Stimulated activated naive B cell treated with anti-CD40 and anti-IgM and Interleukin-4, amounts not matched to agents 10 μg/mL and 1 μg/mL and 100 μg/mL, for 72 hours (primary cell): ENCODE measurements at places on chromosomes 6 and 20.

DNA sequence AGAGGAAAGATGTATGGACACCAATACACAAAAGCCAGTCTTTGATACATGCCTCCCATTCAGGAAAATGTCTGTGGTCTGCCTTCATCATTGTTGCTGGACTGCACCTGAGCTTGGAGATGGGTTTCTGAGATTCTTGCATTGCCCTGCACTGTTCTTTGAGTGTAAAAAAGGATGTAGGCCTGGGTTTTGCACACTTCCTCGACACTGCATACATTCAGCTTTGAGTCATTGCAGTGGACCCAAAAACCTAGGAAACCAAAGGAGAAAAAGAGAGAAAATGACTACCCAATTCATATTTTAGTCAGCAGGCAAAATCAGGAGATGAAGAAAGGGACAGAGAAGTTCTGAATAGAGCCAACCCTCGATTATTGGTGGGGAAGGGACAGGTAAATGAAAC is 9.0 kb downstream of the TOMM6 start:
- no peak for DNase-seq

- no peak for DNase-seq
These were observed 133.2 kb downstream of the TBC1D32 start for GRCh38 chr6:121201105-121201504.

DNA sequence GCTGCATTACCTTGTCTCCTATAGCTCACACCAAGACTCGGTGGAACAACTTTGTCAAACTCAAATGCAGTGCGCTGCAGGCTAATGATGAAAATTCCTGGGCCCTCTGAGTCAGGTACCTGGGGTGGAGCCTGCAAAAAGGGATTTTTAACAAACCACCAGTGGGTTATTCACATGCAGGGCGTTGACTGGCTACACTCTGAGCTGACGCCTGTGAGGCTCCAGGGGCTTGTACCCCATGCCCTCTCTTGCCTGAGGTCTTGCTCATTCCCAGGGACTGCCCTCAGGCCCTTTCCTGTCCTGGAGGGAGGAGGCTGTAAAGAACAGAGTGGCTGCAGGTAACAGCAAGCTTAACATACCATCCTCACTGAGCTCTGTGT is 9.2 kb downstream of the GTSF1L start:
- no peak for DNase-seq

- no peak for DNase-seq
These were observed 279.7 kb upstream of the FLRT3 start for GRCh38 chr20:14617123-14617522.

GRCh38 chr20:55740076-55740475 is 265.2 kb downstream of the CBLN4 start:
- no peak for DNase-seq
